Activated naive CD8-positive, alpha-beta T cell treated with anti-CD3 and anti-CD28 coated beads, Interleukin-2, amount 50 U/mL, for 16 hours (primary cell): ENCODE measurements at places on chromosomes 1 and 21.

DNA sequence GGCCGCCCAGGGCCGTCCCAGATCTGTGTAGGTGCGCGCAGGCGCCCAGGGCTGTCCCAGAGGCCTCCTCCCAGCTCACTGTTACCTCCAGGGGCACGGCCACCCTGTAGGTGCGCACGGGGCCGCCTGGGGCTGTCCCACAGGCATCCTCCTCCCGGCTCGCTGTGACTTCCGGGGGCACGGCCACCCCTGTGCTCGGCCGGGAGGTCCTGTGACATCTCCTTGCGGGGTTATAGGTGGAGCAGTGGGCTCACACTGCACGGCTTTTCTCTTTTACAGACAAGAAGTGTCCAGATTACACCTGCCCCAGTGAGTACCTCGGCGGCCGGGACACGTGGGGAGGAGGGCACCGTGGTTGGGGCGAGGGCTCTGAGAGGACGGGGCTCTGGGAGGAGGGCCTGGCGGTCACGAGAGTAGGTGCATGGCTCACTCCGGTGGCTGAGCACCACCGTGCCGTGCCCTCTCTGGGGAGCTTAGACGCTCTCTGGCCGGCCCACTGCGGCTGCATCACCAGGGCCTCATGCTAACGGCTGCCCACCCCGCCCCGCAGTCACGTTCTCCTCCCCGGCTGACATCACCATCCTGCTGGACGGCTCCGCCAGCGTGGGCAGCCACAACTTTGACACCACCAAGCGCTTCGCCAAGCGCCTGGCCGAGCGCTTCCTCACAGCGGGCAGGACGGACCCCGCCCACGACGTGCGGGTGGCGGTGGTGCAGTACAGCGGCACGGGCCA lies 21.4 kb downstream of the COL6A1 start:
- no peak for DNase-seq

DNA sequence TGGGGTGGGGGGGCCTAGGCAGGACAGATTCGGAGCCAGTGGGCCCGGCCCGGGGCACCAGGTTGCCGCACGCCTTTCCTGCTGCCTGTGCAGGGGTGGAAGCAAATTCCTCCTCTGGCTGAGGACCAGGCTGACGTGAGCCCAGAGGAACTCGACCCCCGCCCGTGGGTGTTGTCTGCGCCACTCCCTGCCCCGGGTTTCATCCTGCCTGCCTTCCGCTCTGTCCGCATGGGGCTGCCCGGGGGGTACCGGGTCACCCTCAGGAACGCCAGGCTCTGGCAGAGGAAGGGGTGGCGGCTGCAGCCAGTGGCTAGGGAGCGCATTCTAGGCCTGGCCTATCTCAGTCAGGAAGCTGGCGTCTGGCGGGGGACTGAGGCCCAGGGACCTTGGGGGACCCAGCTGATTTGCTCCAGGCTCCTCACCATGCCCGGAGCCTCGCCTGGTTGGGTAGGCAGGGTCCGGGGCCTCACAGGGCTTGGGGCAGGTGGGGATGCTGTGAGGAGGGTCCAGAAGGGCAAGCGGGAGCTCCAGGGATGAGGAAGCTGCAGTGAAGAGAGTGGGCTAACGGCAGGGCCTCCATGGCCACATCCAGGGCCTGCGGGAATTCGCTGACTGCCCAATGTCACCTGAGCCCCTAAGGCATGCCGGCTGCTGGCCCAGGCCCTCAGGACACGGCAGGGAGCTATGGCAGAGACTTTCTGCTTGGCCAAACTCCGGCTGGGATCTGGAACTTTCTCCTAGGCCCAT lies 2.4 kb upstream of the IBA57 start:
- DNase-seq: no peak

- no peak for DNase-seq
Observed at GRCh38 chr1:153934746-153935145, 11.8 kb downstream of the DENND4B start.

DNA sequence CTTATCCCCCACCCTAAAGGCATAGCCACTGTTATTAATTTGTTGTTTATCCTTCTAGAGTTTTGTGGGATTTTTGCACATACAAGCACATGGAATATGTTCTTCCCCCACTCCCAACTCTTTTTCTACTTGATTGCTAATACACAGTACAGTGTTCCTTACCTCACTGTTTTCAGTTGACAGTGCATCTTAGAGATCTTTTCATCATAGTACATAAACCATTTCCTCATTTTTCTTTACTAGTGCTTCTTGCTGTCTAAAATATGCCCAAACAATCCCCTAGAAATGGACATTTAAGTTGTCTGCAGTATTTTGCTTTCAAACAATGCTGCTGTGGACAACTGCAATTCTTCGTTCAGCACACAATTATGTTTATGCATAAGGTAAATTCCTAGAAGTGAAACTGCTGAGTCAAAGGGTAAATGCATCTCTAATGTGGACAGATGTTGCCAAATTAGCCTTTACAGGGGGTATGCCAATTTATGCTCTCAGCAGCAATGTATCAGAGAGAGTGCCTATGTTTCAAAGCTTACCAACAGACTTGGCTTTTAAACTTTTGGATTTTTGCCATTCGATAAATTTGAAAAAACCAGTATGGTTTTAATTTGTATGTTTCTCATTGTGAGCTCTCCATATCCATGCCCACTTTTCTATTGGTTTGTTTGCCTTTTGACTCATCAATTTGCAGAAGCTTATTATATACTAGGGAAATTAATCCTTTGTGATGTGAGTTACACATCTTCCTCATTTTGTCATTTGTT lies 132.6 kb downstream of the MRPS6 start:
- DNase-seq: no peak

GRCh38 chr21:26810676-26811415 lies 34.4 kb downstream of the ADAMTS1 start:
- DNase-seq: no peak

GRCh38 chr1:199101635-199102034 lies 462.8 kb downstream of the PTPRC start:
- DNase-seq: no peak

DNA sequence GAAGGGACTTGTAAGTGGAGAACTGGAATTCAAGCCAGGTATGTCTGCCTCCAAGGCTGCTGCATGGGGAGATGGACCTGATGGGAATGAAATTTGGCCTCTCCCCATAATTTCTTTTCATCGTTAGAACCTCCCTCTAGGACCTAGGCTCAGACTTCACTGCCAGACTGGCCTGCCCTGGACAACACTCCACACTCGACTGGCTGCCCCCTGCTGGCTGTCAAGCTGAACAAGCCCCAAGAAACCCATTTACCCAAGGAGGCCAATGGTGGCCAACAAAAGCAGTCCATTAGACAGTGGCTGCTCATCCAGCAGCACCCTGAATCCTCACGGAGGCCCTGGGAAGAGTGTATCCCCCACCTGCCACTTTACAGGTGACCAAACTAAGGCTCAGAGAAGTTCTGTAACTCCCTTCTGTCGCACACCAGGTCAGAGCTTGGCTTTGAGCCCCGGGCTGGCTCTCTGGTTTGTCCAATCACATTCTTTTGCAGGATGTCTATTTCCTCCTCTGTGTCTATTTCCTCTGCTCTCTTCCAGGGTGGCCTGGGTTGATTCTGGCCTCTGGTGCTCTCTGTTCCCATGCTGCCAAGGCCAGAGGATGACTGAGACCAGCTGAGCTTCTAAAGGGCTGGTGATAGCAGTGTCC lies 3.8 kb downstream of the RNF186 start:
- DNase-seq: no peak

- DNase-seq: no peak
Observed at GRCh38 chr1:206951318-206952100, 5.2 kb upstream of the PIGR start.

DNA sequence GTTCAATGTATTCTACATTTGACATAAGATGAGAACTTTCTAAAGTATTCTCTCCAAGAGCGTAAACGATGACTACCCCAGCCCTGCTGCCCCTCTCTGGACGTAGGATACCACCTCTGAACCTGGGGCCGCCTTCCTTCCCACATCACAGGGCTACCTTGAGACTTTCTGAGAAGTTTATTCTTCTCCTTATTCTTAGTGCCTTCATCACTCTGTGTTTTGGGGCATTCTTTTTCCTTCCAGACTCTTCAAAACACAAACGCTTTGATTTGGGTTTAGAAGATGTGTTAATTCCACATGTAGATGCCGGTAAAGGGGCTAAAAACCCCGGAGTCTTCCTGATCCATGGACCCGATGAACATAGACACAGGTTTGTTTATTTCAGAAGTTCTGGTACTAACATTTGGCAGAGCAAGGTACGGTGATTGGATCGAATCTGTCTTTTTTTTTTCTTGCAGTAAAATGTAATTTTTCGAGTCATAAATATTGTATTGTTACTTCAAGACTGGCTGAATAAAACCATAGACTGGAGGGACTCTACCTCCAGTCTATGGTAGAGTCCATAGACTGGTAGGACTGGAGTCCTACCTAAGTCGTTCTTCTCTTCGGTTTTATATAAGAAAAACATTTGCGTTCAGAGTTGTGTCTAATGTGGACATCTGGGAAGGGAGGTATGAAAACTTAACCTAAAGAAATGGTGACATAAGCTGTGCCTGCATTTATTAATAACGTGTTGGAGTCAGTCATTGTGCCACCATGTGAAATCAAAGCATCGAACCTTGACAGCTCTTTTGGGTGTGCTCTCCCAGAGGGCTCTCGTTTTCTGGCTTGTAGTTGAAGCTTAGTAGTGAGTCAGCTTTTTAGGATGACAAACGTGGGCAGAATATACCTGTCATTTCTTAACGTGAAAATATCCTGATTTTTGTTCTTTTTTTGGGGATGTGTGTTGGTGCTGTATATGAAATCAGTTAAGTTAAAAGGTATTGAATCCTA lies 1.2 kb downstream of the MAN1A2 start:
- no peak for DNase-seq

DNA sequence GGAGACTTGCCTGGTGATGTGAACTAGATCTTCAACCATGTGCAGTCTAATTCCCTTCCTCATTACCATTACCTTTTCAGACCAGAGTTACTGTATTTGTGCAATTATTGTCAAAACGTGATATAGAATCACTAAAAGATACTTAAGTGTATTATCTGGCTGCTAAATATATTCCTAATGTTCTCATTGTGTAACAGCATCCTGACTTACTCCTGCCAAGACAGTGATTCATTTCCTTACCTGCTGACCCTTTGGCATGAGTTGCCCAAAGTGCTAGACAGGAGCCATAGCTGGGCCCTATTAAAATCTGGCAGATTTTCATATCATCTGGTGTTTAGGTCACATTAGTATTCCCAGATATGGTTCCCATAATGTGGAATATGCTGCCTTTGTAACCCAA lies 598.3 kb upstream of the CAMK1G start:
- no peak for DNase-seq

DNA sequence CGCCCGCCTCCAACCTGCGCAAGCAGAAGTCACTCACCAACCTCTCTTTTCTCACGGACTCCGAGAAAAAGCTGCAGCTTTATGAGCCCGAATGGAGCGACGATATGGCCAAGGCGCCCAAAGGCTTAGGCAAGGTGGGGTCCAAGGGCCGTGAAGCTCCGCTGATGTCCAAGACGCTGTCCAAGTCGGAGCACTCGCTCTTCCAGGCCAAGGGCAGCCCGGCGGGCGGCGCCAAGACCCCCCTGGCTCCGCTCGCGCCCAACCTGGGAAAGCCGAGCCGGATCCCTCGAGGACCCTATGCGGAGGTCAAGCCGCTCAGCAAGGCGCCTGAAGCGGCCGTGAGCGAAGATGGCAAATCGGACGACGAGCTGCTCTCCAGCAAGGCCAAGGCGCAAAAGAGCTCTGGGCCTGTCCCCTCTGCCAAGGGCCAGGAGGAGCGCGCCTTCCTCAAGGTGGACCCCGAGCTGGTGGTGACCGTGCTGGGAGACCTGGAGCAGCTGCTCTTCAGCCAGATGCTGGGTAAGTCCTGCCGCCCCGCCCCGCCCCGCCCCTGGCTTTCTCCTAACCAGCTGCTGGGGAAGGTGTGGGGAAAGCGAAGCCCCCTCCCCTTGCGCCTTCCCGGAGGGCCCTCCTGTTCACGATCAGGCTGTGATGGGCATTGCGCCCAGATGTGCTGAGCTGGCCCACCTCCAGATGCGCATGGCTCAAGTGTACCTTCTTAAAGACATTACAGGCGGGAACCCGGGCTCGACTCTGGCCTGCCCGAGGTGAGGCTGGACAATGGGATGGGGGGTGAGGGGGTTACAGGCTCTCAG lies 110.2 kb downstream of the NAV1 start:
- no peak for DNase-seq

GRCh38 chr1:211066781-211067384 lies 67.1 kb downstream of the KCNH1 start:
- no peak for DNase-seq

- no peak for DNase-seq
Observed at GRCh38 chr21:43195121-43196021, 26.6 kb downstream of the CRYAA start.

DNA sequence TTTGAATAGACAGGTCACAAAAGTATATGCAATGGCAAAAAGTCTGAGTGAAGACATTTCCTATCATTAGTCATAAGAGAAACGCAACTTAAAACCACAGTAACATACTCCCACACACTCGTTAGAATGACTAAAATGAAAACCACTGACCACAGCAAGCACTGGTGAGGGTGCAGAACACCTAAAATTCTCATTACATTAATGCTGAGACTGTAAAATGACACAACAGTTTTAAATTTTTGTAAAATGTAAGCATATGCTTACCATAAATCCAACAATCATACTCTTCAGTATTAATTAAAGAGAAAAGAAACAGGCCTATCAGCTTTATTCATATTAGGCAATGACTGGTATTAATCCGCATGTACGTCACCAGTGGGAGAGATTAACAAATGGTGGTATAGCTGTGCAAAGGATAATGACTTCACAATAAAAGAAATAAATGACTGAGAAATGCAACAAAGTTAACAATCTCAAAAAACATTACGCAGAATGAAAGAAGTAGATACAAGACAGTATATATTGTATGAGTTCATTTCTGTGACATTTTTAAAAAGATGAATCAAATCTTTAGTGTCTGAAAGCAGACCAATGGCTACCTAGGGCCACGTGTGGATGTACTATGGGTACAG lies 253.5 kb downstream of the AKT3 start:
- DNase-seq: no peak
